Fibroblast of the aortic adventitia (primary cell): ENCODE measurements at places on chromosomes 7 and 10.

GRCh38 chr10:95791425-95791979 lies 35.5 kb downstream of the ENTPD1 start:
- DNase-seq: no peak

- DNase-seq: no peak
Observed at GRCh38 chr7:47517821-47518480, 64.0 kb downstream of the TNS3 start.

- DNase-seq: no peak
Observed at GRCh38 chr7:70647801-70648498, 484.0 kb upstream of the GALNT17 start.

- DNase-seq: peak; percentile 41
Observed at GRCh38 chr7:29557954-29558353, 5.7 kb upstream of the PRR15 start.

DNA sequence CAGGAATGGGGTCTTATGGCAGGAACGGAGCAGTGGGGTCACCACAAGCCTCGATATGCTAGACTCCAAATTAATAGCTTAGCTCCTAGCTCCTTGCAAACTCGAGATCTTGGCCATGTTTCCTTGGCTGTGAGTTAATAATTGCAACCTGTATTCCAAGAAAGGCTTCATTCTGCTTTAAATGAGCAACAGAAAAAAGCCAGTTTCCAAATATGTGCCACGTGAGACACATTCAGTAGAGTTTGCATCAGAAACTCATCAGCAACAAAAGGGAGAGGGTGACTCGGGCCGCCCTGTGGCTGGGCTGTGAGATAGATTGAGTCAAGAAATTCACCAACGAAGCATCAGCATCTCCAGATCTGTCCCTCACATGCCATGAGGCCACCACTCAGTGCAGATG lies 112.0 kb downstream of the NPTX2 start:
- DNase-seq: no peak

DNA sequence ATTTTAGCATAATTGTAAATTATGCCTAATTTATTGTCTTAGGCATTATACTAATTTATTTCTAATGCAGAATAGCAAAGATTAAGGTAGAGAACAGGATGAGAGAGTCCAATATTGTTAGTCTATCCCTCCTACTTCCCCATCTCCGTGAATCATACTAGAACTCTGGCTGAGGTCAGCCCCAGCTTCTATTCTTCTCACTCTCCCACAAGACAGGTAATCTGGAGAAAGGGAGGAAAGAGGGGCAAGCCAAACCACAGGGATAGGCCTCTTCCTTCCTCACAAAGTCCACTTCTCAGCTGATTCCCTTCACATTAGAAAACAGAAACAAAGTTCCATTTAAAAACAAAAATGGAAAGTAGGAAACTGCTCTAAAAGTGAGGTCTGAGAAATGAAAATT lies 117.5 kb upstream of the LAMB4 start:
- DNase-seq: peak; percentile 56

- DNase-seq: no peak
Observed at GRCh38 chr7:11335947-11336346, 362.3 kb downstream of the PHF14 start.

- DNase-seq: no peak
Observed at GRCh38 chr10:126783806-126784557, 113.5 kb upstream of the C10orf90 start.

- DNase-seq: peak; percentile 73
Observed at GRCh38 chr10:4763960-4764428, 62.0 kb upstream of the AKR1E2 start.

DNA sequence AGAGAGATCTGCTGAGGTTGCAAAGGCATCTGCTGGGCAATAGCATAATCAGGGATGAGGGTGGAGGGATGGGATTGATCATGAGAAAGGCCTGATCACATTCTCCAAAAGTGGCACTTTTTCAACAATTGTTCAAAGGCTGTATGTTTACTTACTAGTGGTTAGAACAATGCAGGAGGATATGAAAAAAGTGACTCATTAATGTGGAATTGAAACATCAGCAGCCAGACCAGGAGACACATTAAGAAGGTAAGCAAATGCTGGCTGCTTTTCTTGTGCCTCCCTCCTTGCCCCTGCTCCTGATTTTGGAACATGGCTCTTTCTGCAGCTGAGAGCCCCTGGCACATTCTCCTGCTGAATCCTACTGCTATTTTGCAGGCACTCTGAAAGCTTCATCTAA lies 63.5 kb downstream of the FAM204A start:
- no peak for DNase-seq

DNA sequence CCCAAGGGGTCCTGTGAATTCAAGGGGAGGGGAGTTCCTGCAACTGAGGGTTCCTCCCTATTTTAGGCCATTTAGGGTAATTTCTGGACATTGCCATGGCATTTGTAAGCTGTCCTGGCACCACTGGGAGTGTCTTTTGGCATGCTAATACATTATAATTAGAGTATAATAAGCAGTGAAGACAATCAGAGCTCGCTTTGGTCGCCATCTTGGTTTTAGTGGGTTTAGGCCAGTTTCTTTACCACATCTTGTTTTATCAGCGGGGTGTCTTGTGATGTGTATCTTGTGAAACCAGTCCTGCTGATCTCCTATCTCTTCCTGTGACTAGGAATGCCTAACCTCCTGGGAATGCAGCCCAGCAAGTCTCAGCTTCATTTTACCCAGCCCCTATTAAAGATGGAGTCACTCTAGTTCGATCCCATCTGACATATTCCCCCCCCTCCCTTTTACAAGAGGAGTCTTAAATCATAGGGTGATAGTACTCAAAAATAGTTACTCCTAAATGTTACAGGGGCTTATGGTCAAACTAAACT lies 43.2 kb downstream of the SVOPL start:
- no peak for DNase-seq

- no peak for DNase-seq
Observed at GRCh38 chr10:1523221-1523620, 214.1 kb downstream of the ADARB2 start.

DNA sequence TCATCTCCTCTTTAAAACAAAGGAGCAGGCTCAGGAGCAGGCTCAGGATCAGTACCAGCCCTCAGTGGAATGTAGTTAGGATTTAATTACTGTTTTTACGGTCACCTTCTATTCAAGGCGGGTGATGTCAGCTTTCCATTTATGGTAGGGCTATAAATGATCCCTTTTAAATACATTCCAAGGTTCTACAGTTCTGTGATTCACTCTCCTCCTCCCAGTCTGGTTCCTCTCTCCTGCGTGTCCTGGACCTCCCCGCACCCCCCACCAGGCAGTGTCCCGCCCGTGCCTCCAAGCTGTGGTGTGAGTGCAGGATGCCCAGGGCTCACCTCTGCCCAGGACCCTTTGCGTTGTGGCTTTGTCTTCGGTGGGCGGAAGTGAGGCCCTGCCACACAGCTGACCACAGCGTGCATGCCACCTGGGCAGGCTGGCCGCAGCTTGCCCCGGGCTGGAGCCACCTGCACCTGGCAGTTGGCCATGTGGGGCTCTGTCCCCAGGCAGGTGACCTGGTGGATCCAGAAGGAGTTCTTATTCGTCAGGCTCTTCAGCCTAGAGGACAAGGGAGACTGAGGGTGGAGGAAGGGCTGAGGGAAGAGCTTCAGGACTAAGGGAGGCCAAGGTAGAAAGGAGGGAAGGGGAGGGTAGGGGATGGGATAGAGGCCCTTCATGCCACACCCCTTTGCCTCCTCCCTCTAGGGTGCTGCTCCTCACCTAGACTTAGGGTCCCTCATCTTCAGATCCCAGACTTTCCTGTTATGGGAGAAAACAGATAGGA lies 9.1 kb downstream of the LOXL4 start:
- no peak for DNase-seq

DNA sequence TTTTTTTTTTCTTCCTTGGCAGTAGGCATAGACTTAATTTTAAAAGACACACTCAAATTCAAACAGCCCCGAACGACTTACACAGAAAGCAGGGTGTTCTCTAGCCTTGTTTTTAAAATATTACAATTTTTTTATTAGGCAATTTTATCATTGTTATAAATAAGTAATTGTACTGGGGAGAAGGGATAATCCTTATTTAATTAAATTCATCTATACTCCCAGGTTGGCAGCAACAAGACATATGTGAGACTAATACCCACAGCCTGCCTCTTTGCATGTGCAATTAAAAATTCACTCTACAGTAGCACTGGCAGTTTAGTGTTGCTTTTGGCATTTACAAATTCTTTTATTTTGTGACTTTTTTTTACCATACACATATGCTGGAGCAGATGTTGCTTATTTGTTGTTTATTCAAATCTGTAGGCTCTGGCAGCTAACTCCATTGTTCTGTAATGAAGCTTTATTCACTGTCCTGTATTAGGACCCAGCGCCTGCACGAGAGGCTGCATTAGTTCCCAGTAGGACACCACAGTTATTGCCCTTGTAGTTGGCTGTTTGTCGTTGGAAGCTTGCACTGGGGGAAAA lies 84.9 kb upstream of the PPP1R17 start:
- no peak for DNase-seq

GRCh38 chr7:131244259-131244852 lies 83.3 kb upstream of the MKLN1 start:
- DNase-seq: peak; percentile 92
